A549 treated with AZD2906 at 1 μM for 4 hours (cell line): ENCODE measurements at places on chromosomes 3 and 15. TPM values are rescaled to one million over a fixed set of nuclear protein-coding genes. Genes with fewer than 3 reads are reported as not detected.

PRR23C gene
- not detected in 5 replicates for total RNA-seq

LTF gene
- total RNA-seq: not detected in 5 replicates

CCR9 gene
- total RNA-seq: 0.03 TPM in 2 of 5 replicates, not detected in the others

CADPS gene
- not detected in 5 replicates for total RNA-seq

CGGBP1 gene
- total RNA-seq: 36.0 to 39.3 TPM (median 38.1 TPM) in 5 replicates

CISH gene
- 0.40 to 0.72 TPM (median 0.53 TPM) in 5 replicates for total RNA-seq

GPR156 gene
- 0.30 to 0.39 TPM (median 0.33 TPM) in 5 replicates for total RNA-seq

DUOXA2 gene
- total RNA-seq: not detected in 5 replicates

CCR8 gene
- not detected in 5 replicates for total RNA-seq

SAMD7 gene
- total RNA-seq: not detected in 5 replicates

IFRD2 gene
- total RNA-seq: 71.9 to 93.3 TPM (median 89.3 TPM) in 5 replicates

MAP2K1 gene
- total RNA-seq: 86.6 to 118 TPM (median 117 TPM) in 5 replicates

TMEM207 gene
- not detected in 5 replicates for total RNA-seq

ARHGEF26 gene
- total RNA-seq: 10.0 to 11.9 TPM (median 10.7 TPM) in 5 replicates

GPR149 gene
- not detected in 5 replicates for total RNA-seq

CFAP100 gene
- not detected in 5 replicates for total RNA-seq

PLA2G4E gene
- 0.06 TPM in 1 of 5 replicates, not detected in the others for total RNA-seq

P2RY1 gene
- total RNA-seq: 0.41 to 0.53 TPM (median 0.45 TPM) in 5 replicates

DET1 gene
- total RNA-seq: 5.4 to 6.6 TPM (median 6.1 TPM) in 5 replicates

SLITRK3 gene
- total RNA-seq: not detected in 5 replicates

MYO5C gene
- 4.8 to 6.6 TPM (median 5.9 TPM) in 5 replicates for total RNA-seq

MFGE8 gene
- 293 to 355 TPM (median 331 TPM) in 5 replicates for total RNA-seq

BSN gene
- 0.12 to 0.19 TPM (median 0.16 TPM) in 5 replicates for total RNA-seq

CHST14 gene
- 12.9 to 20.9 TPM (median 19.1 TPM) in 5 replicates for total RNA-seq

TMCO5A gene
- total RNA-seq: not detected in 5 replicates

MCF2L2 gene
- total RNA-seq: 0.10 to 0.26 TPM (median 0.20 TPM) in 5 replicates

RSL24D1 gene
- 92.5 to 105 TPM (median 93.8 TPM) in 5 replicates for total RNA-seq

TRIM71 gene
- total RNA-seq: 0.01 TPM in 2 of 5 replicates, not detected in the others

VWA5B2 gene
- 0.29 to 0.55 TPM (median 0.36 TPM) in 5 replicates for total RNA-seq

FANCI gene
- total RNA-seq: 47.0 to 69.0 TPM (median 58.5 TPM) in 5 replicates

SOX14 gene
- not detected in 5 replicates for total RNA-seq

CSPG4 gene
- total RNA-seq: 0.09 to 0.15 TPM (median 0.13 TPM) in 5 replicates

ZPLD1 gene
- total RNA-seq: 0.02 to 0.06 TPM (median 0.03 TPM) in 4 of 5 replicates, not detected in the other

GRK7 gene
- 0.02 to 0.05 TPM in 2 of 5 replicates, not detected in the others for total RNA-seq

ZNF80 gene
- not detected in 5 replicates for total RNA-seq

RAD18 gene
- 12.0 to 16.6 TPM (median 13.6 TPM) in 5 replicates for total RNA-seq

CHRNA7 gene
- 4.3 to 4.9 TPM (median 4.5 TPM) in 5 replicates for total RNA-seq

CXCR6 gene
- not detected in 5 replicates for total RNA-seq

RETNLB gene
- not detected in 5 replicates for total RNA-seq

HDDC3 gene
- 27.9 to 36.4 TPM (median 35.4 TPM) in 5 replicates for total RNA-seq

ROBO2 gene
- total RNA-seq: not detected in 5 replicates

GLDN gene
- 0.03 to 0.08 TPM (median 0.05 TPM) in 3 of 5 replicates, not detected in the others for total RNA-seq

AHSG gene
- total RNA-seq: 0.05 to 0.12 TPM (median 0.06 TPM) in 4 of 5 replicates, not detected in the other

RBPMS2 gene
- total RNA-seq: 5.9 to 8.8 TPM (median 8.3 TPM) in 5 replicates
